ENCODE measurements at places on chromosomes 1 and 21. TPM values are rescaled to one million over a fixed set of nuclear protein-coding genes. Genes with fewer than 3 reads are reported as not detected.

- no peak overlapping the region for H3K4me3 ChIP-seq
- DNase-seq, result no peak
- H3K27me3 ChIP-seq, result peaks cover 24% of the 10 kb centered on the region
Observed at GRCh38 chr21:42238185-42238934, 19.4 kb downstream of the ABCG1 start.

DNA sequence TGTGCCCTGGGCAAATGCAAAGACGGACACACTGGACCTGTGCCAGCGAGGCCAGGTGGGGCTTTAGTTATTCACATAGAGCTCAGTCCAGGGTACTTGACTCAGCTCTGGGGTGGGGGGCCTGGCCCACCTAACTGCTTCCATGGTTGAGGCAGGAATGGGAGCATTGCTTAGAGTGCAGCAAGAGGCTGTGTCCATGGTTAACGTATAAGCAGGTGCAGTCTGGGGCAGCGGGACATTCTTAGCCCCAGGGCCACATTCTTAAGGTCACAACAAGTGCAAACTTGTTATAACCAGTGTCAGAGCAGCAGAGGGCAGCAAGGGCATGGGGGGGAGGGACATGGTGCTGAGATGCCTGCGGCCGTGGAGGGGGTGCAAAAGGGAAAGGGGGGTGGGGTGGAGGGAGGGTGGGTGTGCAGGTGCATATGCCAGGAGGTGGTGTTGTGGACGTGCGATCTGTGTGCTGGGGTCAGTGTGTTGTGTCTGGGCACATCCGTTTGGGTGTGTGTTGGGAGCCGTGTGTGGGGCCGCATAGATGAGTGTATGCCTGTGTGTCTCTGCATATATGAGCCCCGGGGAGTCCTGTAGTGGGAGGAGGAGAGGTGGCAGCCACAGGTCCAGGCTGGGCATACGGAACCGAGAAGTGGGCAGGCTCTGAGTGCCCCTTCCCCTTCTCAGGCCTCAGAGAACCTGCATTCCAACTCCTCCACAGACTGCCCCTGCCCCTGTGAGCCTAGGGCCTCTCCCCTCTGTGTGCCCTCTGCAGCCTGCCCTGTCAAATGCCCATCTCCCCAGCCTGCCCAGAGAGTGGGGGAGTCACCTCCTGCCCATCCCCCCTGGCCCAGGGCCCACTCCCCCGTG is 8.4 kb downstream of the KCNJ10 start:
- H3K4me1 ChIP-seq, result peaks cover 14% of the 10 kb centered on the region
- H3K36me3 ChIP-seq, result no peaks in the 10 kb centered on the region
- no peak for DNase-seq

DNA sequence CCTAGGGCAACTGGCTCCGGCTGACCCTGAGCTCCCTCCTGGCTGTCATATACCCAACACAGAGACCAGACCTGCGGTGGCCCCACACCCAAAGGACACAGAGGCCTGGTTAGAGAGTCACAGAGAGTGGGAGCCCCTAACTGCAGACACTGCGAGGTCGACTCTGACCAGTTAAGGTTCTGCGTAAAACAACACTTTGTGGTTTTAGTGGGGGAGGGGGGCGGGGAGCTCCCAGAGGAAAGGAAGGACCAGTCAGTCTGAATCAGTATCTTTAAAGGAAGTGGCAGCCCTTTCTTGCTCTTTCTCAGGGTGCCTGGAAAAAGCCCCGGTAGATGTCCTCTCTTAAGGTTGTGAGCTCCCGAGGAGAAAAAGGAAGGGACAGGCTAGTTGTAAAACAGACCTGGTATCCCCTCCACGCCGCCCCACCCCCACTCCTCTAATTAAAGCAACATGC is 2.4 kb downstream of the SSBP3 start:
- DNase-seq, result no peak
- H3K27ac ChIP-seq, result no peak overlapping the region
- H3K4me3 ChIP-seq, result peak overlapping the region; percentile 90
- peaks cover 14% of the 10 kb centered on the region for H3K4me1 ChIP-seq
- H3K27me3 ChIP-seq, result no peaks in the 10 kb centered on the region

LCE1D gene
- total RNA-seq, result not detected

PLEKHA6 gene
- total RNA-seq, result 17.0 TPM

NBPF4 gene
- total RNA-seq, result not detected

DNA sequence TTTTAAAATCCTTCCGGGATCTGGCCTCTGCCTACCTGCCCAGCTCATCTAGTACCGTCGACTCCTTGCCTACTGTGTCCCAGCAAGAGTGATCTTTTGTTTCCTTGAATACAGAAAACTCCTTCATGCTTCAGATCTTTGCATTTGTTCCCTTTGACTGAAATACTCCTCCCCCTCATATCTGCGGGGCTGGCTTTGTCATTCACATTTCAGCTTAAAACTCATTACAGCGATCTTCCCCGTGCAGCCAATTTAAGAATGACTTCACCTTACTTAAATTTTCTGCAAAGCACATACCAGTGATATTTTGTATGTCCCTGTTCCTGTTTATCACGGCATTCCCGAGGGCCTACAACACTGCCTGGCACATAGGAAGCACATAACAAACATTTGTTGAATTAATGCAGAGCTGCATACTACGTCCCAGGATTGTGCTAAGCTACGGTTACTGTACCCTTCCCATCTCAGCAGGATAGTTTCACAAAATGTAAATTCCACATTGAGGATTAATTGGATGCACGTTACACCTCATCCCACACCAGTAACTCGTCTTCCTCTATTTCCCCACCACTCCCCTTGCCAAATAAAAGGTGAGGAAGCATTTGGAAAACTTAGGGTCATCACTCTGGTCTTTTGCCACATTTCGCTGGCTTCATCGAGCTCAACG is 837 bp upstream of the DESI2 start:
- H3K36me3 ChIP-seq, result no peaks in the 10 kb centered on the region
- DNase-seq, result no peak
- H3K27me3 ChIP-seq, result no peaks in the 10 kb centered on the region
- H3K27ac ChIP-seq, result peak overlapping the region; percentile 69
- H3K4me3 ChIP-seq, result peak overlapping the region; percentile 37
- peaks cover 8% of the 10 kb centered on the region for H3K4me1 ChIP-seq

TNFSF4 gene
- total RNA-seq, result 0.63 TPM

OR2L2 gene
- 0.10 TPM for total RNA-seq

- H3K4me3 ChIP-seq, result peak overlapping the region; percentile 63
- DNase-seq, result no peak
- no peaks in the 10 kb centered on the region for H3K4me1 ChIP-seq
- no peak overlapping the region for H3K27ac ChIP-seq
Observed at GRCh38 chr1:47708019-47708535, 270.2 kb downstream of the FOXD2 start.

KRTAP21-2 gene
- not detected for total RNA-seq

- no peak overlapping the region for H3K4me3 ChIP-seq
- H3K27me3 ChIP-seq, result no peaks in the 10 kb centered on the region
- H3K27ac ChIP-seq, result no peak overlapping the region
- no peaks in the 10 kb centered on the region for H3K4me1 ChIP-seq
- no peak for DNase-seq
- H3K36me3 ChIP-seq, result no peaks in the 10 kb centered on the region
Observed at GRCh38 chr1:2983706-2984398, 37.4 kb upstream of the ACTRT2 start.

DNA sequence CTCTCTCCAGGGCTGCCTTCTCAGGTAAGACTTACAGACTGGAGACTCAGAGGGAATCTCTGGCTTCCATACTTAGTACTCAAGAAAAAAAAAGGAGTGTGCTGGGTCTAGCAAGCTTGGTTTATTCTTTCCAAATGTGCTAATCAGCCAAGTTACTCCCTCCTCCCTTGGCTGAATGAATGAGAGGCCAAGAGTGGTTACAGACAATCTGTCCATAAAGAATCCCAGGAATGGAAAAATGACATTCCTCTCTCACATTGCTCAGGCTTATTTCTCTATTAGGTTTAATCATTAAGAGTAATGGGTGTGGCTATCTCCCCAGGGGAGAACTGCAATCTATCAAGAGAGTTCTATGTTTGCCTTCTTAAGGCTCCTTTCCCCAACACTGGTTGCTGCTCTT is 547.3 kb upstream of the PLXNA2 start:
- H3K27me3 ChIP-seq, result no peaks in the 10 kb centered on the region
- H3K36me3 ChIP-seq, result no peaks in the 10 kb centered on the region
- H3K27ac ChIP-seq, result no peak overlapping the region

DNA sequence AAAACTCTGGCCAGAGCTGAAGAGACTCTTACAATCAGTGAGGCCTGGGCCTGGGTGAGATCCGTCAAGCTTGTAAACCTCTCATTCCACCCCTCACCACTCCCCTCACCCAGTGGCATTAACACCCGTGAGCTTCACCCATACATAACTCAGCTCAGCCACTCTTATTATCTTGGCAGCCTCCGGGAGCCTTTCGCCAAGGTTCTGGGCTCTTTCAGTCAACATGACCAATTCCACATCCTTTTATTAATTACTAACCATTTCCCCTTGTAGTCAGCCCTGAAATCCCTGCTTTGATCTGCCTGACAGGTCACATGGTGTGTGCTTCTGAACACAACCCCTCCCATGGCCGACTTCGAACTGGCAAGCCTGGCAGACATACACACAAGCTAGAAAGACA is 134.8 kb downstream of the SETD4 start:
- H3K27me3 ChIP-seq, result no peaks in the 10 kb centered on the region
- H3K36me3 ChIP-seq, result no peaks in the 10 kb centered on the region
- no peak overlapping the region for H3K27ac ChIP-seq
- DNase-seq, result no peak
- H3K4me1 ChIP-seq, result no peaks in the 10 kb centered on the region
- no peak overlapping the region for H3K4me3 ChIP-seq

MARK1 gene
- 20.5 TPM for total RNA-seq

FOXD2 gene
- not detected for total RNA-seq

DNA sequence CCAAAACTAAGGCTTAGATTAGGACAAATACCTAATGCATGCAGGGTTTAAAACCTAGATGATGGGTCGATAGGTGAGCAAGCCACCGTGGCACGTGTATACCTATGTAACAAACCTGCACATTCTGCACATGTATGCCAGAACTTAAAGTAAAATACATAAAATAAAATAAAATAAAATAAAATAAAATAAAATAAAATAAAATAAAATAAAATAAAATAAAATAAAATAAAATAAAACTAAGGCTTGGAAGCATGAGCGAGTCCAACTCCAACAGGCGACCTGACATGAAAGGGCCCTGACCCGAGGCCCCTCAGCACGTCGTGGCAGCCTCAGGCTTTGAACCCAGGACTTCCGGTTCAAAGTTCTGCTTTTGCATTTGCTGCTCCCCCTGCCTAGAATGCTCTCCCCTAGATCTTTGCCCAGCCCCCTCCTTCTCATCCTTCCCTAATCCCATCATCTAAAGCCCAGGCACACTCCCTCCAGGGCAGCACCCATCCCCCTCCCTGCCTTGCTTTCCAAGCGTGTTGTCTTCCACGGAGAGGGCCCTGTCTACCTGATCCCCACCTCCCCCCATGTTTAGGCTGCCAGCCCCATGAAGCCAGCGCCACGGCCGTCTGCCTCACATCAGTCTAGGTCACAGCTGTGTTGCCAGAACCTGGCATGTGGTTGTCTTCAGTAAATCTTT is 64.3 kb downstream of the TAS1R2 start:
- no peak overlapping the region for H3K4me3 ChIP-seq
- no peaks in the 10 kb centered on the region for H3K36me3 ChIP-seq
- peaks cover 3% of the 10 kb centered on the region for H3K4me1 ChIP-seq

DNA sequence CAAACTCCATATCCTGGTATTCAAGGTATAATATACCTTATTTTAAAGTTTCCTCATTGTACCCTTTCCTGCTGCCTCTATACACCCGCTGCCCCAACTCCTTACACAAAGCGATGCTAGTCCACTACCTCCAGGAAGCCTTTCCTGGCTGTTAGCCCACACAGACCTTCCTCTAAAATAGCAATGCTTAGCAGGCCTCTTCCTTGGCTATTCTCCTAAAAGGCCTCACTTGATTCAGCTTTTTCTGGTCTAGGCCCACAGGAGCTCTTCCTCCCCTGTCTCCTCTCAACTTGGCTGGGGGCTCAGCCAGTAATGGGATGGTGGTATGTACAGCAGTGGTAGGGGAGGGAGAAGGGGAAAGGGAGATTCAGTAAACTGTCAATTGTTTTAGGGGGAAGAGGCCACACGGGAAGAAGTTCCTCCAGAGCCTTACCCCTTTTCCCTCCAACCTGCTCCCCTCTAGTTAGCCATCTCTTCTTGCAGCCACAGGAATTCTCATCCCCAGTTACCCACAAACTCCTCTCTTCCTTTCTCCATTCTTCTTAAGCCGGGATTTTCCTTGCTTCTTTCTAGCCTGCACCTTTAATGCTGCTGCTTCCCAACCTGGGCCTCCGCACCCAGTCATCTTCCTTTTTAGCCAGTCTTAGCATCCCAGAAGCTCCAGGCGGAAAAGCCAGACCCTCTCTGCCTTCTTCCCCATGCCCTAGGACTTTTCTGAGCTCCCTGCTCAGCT is 2.6 kb downstream of the LRRC41 start:
- H3K36me3 ChIP-seq, result no peaks in the 10 kb centered on the region
- H3K4me3 ChIP-seq, result peak overlapping the region; percentile 88
- H3K4me1 ChIP-seq, result peaks cover 7% of the 10 kb centered on the region
- H3K27me3 ChIP-seq, result no peaks in the 10 kb centered on the region

DNA sequence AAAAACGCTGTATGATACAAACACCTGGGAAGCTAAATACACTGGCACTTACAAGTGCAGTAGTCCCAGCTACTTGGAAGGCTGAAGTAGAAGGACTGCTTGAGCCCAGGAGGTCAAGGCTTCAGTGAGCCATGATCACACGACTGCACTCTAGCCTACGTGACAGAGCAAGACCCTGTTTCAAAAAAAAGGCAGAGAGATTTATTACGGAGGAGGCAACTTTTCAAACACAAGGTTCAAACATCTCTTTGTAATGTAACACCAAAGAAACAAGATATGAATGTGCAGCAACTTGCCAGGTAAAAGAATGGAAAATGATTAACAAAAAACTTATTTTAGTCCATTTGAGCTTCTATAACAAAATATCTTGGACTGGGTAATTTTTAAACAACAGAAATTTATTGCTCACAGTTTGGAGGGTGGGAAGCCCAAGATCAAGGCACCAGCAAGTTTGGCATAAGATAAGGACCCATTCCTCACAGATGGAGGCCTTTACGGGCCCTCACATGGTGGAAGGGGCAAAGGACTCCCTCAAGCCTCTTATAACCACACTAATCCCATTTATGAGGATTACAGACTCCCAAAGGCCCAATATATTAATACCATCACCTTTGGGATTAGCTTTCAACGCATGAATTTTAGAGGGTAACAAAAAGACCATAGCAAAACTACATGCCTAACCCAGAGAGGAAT is 73.3 kb downstream of the EVI5 start:
- H3K27ac ChIP-seq, result no peak overlapping the region
- H3K36me3 ChIP-seq, result no peaks in the 10 kb centered on the region
- no peak for DNase-seq
- no peaks in the 10 kb centered on the region for H3K27me3 ChIP-seq
- no peaks in the 10 kb centered on the region for H3K4me1 ChIP-seq

DNA sequence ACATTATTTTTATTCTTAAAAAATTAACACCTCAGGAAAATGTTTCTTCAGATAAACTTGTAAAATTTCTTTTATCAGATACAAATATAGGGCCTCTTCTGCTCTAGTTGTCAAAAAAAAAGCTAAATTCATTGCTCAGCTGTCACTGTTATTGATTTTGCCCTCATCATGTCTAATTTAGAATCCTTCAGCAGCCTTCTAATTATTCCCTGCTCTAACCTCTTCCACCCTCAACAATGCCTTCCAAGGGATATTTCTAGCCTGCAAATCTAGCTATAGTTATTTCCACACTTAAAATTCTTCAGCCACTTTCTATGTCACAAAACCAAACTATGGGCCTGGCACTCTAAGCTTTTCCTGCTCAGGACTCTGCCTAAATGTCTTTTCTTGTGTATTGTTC is 25.2 kb downstream of the PDE4B start:
- no peak overlapping the region for H3K27ac ChIP-seq
- no peaks in the 10 kb centered on the region for H3K27me3 ChIP-seq
- no peaks in the 10 kb centered on the region for H3K4me1 ChIP-seq
- no peak overlapping the region for H3K4me3 ChIP-seq
- no peaks in the 10 kb centered on the region for H3K36me3 ChIP-seq

CATSPERE gene
- 0.45 TPM for total RNA-seq

RGS4 gene
- 0.74 TPM for total RNA-seq

All from H1 (cell line).